Omental fat pad (tissue), 4 donors: ENCODE measurements at places on chromosomes 6 and 20.

DNA sequence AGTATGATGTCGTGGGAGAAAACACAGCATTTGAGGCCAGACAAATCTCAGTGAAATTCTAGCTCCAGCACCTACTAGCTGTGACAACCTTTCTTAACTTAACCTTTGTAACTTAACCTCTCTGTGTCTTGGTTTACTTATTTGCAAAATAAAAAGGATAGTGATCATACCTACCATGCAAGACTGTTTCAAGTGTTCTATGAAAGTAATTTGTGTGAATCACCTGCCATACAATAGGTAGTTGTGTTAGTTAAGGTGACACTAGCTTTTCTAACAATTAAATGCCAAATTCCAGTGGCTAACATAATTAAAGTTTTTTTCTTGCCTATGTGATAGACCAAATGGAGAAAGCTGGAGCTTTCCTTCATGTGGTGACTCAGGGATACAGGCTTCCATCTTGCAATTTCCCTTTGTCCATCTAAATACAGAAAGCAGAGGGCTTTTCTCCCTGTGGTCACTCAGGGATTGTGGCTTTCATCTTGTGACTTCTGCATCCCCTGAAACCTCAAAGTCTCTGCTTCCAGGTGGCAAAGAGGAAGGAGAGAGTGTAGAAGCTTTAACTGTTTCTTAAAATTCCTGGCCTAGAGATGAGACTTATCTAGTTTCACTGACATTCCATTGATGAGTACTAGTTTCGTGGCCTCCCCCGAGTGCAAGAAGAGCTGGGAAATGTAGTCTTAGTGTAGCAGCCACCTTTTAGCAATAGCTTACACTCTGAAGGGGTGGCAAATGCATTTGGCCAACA lies 311.4 kb downstream of the CLIC5 start:
- DNase-seq: no peak

GRCh38 chr6:74585753-74586152 lies 620.1 kb downstream of the COL12A1 start:
- DNase-seq: no peak

- no peak for DNase-seq
Measured at GRCh38 chr6:13480631-13481501, 6.5 kb downstream of the GFOD1 start.

DNA sequence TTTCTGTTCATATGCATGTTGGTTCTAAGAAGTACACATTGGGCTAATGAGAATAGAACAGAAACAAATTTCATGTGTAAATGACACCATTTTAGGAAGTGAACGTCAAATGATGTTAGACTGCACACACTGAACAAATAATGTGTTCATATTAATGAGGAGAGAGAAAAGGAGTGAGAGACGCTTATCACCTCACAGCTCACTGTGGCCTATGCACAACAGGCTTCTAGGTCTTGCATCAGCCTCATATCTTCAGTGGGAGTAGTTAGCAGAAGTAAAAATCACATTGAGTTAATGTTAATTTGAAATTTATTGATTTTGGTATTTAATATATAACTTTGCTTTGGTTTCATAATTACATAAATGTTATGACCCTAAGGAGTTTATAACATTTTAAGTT lies 112.8 kb upstream of the FLRT3 start:
- no peak for DNase-seq
